ENCODE measurements at places on chromosomes 1 and 21.

GRCh38 chr1:43276673-43277072 lies 6.9 kb downstream of the TMEM125 start:
- no peak for DNase-seq

GRCh38 chr1:2232916-2233438 lies 4.9 kb downstream of the SKI start:
- no peak for DNase-seq

DNA sequence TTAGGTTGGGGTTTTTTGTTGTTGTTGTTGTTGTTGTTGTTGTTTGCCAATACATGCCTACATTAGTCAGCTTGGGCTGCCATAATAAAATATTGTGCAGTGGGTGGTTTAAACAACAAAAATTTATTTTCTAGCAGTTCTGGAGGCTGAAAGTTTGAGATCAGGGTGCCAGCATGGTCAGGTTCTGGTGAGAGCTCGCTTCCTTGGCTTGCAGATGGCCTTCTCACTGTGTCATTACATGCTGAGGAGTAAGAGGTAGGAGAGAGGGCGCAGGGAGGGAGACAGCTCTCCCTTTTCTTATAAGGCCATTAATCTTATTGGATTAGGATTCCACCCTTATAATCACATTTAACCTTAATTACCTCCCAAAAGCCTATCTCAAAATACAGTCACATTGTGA lies 52.7 kb downstream of the DIRAS3 start:
- no peak for DNase-seq

- no peak for DNase-seq
Observed at GRCh38 chr1:27455139-27455811, 34.7 kb downstream of the WASF2 start.

- DNase-seq: no peak
Observed at GRCh38 chr1:19065526-19066247, 109.2 kb upstream of the IFFO2 start.

DNA sequence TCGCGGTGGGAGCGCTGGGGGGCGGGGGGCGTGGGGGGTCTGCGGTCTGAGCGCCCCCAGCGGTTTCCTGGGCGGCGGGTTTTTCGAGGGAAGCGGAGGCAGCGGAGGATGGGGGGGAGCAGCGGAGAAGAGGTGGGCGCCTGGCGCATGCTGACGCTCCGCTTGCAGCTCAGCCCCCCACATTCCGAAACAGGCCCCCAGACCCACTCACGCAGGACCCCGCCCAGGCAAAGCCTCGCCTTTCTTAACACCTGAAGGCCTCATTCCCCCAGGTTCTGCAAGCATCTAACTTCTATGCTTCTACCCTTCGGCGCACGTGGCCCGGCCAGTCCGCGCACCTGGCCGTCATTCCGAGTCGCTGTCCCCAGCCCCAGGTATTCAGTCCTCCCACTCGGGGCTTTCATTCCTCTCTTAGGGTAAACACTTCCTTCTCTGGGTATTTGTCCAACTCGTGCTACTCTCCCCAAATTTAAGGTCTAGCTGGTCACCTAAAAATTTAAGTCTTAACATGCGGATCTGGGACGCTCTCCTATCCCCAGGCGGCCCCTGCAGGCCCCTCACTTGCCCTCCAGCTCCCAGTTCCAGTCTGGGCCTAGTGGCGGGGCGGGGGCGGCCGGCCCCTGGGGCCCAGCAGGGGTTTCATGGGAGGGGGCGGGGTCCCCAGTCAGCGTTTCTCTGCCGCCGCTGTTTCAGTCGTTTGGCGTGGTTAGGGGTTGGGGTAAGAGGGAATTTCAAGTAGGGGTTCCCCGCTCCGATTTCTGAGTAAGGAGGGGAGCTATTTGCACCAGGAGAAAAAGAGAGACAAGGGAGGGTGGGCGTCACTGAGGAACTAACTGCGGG lies 2.8 kb upstream of the ZBTB7B start:
- DNase-seq: no peak

DNA sequence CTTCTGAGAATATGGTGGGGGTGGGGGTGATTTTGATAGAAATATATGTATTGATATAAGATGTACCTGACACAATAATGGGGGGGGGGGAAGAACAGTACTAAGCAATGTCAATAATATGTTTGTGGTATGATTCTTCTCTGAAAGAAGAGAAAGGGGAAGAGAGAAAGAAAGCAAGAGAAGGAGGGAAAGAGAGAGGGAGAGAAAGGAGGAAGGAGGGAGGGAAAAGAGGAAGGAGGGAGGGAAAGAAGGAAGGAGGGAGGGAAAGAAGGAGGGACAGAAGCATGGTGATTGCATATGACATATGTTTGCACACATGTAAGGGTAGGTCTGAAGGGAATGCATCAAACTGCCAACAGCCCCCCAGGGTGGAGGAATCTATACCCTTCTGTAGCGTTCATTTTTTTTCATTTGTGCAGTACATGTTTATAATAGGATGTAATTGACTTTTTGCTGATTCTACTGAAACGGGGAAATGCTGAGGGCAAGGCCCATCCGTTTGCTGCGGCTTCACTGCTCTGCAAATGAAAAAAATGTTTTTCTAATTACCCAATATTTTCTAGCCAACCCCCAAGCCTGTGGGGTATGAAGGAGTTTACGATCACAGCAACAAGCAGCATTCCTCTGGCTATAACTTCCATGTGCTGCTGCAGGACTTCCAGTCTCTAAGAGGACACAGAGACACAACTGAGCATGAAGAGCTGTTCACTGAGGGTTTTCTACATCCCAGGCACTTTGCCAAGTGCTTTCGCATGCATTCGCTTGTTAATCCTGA lies 119.3 kb upstream of the ZC3H12A start:
- no peak for DNase-seq

DNA sequence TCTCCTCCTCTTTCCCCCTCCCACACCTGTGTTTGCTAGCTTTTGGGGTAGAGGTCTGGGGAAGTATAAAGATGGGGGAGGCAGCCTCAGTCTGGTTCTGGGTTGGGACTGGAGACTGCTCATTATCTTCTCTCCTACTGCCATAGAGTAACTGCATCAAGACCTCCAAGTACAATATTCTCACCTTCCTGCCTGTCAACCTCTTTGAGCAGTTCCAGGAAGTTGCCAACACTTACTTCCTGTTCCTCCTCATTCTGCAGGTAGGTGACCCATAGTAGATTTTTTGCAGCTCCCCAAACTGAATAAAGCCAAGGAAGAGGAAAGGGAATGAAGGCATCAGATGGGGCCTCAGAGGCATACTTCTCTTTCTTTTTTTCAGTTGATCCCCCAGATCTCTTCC lies 5.3 kb downstream of the ATP8B2 start:
- no peak for DNase-seq

DNA sequence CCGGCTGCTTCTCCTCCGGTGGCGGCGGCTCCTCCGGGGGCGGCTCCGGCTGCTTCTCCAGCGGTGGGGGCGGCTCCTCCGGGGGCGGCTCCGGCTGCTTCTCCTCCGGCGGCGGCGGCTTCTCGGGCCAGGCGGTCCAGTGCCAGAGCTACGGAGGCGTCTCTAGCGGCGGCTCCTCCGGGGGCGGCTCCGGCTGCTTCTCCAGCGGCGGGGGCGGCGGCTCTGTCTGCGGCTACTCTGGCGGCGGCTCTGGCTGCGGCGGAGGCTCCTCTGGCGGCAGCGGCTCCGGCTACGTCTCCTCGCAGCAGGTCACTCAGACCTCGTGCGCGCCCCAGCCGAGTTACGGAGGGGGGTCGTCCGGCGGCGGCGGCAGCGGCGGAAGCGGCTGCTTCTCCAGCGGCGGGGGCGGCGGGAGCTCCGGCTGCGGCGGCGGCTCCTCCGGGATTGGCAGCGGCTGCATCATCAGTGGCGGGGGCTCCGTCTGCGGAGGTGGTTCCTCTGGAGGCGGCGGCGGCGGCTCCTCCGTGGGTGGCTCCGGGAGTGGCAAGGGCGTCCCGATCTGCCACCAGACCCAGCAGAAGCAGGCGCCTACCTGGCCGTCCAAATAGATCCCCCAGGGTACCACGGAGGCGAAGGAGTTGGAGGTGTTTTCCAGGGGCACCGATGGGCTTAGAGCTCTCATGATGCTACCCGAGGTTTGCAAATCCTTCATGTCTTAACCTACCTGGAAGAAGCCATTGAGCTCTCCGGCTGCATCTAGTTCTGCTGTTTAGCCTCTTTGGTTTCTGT lies 2.0 kb downstream of the LORICRIN start:
- no peak for DNase-seq

- DNase-seq: no peak
Observed at GRCh38 chr1:177600936-177601335, 368.9 kb downstream of the SEC16B start.

All from HCEC 1CT (cell line).